RPMI7951 (cell line): ENCODE measurements at places on chromosomes 3 and 15. TPM values are rescaled to one million over a fixed set of nuclear protein-coding genes. Genes with fewer than 3 reads are reported as not detected.
A peak's percentile ranks its signal among the peaks of the same experiment; 100 is the strongest.

The SCN11A gene
- not detected in 2 replicates for total RNA-seq

The UBE2E1 gene
- 153 and 179 TPM in 2 replicates for total RNA-seq

The JMJD7 gene
- total RNA-seq = 5.3 and 7.8 TPM in 2 replicates

The MYL3 gene
- total RNA-seq = not detected in 2 replicates

The DUOX2 gene
- total RNA-seq = not detected in 2 replicates

DNA sequence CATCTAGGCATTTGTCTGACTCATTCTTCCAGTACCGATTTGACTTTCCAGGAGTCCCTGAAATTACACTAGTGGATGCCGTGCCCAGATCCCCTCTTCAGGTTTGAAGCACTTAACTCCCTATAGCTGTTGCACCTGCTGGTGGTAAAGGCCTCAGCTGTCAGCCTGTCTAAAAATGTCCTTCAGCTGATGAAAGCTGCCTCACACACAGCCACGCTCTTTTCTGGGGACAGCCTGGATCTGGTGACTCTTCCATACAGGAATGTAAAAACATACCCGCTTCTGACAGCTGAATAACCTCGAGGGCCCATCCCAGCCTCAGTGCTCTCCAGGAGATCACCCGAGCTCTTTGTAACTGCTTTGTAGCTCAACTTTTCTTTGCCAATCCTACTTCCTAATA lies 534.1 kb upstream of the GRM7 start:
- no peak for DNase-seq

- no peak for DNase-seq
Measured at GRCh38 chr3:72295276-72295961, 510.5 kb upstream of the PROK2 start.

- no peak for DNase-seq
Measured at GRCh38 chr15:28873585-28874190, 12.1 kb upstream of the APBA2 start.

DNA sequence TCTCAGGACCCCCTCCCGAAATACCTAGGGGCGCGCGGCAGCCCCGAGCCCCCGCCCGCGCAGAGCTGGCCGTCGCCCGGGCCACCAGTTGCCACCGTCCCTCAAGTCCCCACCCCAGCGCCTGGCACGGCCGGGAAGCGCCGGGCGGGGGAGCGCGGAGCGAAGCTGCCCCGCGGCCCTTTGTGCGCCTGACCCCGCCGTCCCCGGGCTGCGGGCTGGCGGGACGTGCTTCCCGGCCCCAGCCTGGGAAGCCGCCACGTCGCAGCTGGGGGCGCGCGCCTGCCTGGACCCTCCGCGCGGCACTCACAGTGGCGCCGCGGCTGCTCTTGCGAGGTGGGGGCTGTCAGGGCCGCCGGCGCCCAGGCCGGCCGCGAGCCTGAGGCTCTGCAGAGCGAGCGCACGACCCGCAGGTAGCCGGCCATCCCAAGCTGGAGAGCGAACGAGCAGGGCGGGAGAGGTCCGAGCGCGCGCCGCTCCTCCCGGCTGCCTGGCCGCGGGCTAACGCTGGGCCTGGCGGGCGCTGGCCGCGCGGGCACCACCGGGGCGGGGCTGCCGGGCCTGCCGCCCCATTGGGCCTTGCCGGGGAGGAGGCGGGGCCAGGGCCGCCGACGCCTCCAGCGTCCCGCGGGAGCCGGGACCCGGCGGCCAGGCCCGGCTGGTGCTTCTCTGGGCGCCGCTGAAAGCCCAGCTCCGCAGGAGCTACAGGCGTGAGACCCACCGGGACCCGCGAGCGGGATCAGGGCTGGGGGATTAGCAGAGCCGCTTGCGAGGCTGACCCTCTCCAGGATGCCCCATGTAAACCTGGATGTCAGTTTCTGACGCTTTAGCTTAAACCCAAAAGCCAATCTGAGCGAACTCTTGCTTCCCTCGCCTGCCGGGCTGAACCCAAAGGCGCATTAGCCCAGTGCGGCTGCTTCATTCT lies at the start of gene IDH2:
IDH2 (minus strand) TSS at position 500 of the 922 bp plus-strand sequence; CDS start at position 422, 78 bp downstream.
- DNase-seq = peak; percentile 84

DNA sequence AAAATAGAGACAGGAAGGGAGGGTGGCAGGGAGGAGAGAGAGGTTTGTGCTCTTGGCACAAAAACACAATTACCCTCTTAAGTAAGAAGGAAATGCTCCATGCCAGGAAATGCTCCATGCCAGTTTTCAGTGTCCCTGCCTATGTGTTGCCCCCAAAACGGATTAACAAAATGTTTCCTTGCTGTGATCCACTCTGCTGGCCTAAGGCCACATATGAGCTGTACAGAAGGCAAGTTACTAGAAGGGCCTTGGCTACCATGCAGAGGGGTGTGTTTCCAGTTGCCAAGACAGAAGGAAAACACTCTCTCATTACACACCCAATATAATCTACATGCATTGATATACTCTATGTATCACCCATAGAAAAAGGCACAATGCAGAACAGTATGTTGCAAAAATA lies 98.2 kb upstream of the PTPRG start:
- no peak for DNase-seq

- DNase-seq = no peak
Measured at GRCh38 chr3:68088636-68089035, 434.2 kb upstream of the SUCLG2 start.

- DNase-seq = peak; percentile 42
Measured at GRCh38 chr3:150077581-150078247, 107.0 kb upstream of the PFN2 start.

DNA sequence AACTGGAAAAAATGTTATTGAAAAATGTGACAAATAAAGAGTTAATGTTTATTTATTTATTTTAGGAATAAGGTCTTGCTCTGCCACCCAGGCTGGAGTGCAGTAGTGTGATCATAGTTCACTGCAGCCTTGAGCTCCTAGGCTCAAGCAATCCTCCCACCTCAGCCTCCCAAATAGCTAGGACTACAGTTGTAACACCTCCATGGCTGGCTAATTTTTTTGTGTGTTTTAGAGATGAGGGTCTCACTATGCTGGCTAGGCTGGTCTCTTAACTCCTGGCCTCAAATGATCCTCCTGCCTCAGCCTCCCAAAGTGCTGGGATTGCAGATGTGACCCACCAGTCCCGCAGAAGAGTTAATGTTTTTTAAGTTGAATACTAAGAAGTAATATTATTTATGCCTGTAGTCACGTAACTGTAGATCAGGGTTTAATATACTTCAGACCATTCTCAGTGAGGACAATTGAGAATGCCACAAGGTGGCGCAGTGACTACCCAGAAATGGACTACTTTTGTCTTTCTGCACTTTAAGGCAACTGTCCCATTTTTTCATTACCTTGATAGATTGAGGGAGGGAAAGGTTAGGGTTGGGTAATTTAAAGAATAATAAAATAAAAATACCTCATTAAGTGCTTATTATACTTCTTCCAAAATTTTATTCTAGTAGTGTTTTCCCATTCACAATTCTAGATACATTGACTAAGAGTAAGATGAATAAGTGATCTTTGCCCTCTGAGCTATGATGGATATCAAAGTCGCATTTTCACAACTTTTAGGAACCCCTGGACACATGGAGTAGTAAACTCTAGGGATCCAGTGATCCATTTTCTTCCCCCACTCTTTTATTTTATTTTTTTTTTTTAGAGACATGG lies 6.0 kb downstream of the MUC13 start:
- peak; percentile 69 for DNase-seq

DNA sequence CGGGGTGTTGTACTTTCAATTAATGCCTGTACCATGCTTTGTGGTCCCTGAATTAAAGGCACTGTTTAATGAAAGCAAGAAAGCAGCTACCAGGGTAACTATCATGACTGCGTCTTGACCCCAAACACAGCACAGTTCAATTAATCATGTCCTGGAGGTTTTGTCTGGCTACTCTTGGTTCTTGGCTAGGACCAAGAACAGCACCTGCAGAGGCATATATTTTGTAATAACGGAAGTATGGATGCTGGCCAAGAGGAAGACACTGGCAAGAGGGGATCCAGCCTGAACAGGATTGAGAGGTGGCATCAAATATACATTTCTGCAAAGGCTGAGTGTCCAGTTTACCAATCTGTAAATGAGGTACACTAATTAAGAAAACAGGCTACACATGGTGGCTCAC lies 119.9 kb downstream of the FOXP1 start:
- no peak for DNase-seq

DNA sequence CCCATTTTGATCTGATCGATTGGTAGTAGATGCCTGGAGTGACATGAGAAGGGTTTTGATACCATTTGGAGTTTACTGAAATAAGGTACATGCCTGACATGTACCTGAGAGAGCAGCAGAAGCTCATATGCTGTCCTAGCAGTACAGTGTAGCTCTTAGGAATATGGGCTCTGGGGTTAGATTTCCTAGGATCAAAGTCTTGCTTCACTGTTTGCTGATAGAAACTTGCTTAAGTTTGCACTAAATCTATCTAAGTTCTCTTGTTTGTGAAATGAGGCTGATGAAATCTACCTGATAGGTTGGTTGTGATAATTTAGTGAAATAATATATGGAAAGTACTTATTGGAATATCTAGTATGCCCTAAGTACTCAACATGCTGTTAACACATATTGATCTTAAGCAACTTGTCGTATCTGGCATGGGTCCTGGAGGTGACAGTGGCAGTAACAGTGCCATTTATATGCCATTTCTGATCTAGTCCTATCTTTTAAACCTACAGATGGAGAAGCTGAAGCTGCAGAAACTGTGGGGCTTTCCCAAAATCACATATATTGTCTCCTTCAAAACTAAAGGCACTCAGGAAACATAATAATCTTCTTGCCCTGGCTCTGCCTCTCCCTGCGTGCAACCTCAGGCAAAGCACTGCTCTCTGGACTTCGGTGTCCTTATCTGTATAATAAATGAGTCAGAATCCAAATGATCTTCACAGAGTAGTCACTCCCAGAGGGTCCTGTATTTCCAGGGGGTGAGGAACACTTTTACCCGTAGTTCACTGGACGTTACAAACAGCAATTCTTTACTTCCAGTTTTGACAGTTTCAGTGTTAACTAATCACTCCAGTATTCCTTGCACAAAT lies 223.6 kb upstream of the SETMAR start:
- DNase-seq = no peak

- no peak for DNase-seq
Measured at GRCh38 chr15:35505809-35506208, 40.2 kb downstream of the DPH6 start.

- no peak for DNase-seq
Measured at GRCh38 chr3:128648940-128649663, 1.5 kb downstream of the RPN1 start.

- DNase-seq = peak; percentile 75
Measured at GRCh38 chr3:156317462-156318074, 197.2 kb downstream of the KCNAB1 start.

GRCh38 chr3:120568598-120568997 lies 27.5 kb upstream of the NDUFB4 start:
- DNase-seq = peak; percentile 32
